ENCODE measurements at places on chromosomes 12 and 14.

GRCh38 chr14:100844082-100844408 is 18.1 kb downstream of the MEG3 start:
- no peak for DNase-seq

DNA sequence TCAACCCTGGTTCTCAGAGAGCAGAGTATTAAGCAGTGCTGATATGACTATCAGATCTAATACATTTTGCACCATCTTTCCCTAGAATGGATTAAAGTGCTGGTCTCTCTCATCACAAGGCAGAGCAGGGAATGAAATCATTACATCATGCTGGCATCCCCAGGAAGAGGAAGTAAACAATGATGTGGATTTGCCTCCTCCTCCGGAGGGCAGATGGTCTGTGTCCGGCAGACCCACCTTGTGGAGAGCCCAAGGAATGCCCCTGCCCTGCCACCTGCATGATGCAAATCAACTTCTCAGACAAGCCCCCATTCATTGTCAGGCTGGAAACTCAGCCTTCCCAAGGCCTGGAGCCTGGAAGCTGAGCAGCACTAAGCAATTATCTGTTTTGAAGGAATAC is 1149.1 kb downstream of the VRK1 start:
- no peak for DNase-seq

- no peak for DNase-seq
Observed at GRCh38 chr12:68270358-68270757, 17.0 kb upstream of the IL22 start.

DNA sequence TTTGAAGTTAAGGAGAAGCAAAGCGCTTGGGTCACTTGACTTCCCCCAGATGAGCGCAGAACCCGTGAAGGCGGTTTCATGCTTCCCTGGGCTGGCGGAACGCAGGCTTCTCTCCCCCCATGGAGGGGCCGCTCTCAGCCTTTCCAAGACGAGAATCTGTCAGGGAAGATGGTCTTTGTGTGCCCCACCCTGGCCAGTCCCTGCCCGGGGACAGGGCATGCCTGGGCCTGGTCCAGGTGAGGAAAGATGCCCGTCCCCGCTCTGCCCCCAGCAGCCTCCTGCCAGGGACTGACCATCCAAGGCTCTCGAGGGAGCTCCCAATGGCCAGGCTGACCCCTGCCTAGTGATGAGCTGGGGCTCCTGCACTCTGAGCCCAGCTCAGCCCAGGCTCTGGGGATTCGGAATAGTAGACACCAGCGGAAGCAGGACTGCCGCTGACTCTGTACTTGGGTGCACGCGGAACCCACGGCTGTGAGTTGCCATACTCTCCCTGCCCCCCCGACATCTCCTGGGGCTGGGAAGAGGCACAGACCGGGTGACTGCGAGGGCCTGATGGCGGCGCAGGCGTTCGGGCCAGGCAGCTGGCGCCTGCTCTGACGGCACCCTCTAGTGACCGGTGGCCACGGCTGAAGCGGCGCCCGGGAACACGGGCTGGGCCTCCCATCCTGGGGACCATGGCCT is 142.2 kb upstream of the FKBP4 start:
- no peak for DNase-seq

- no peak for DNase-seq
Observed at GRCh38 chr12:106114447-106115068, 24.2 kb downstream of the NUAK1 start.
